ENCODE measurements at places on chromosomes 6 and 20.

- DNase-seq: no peak
These were observed 14.3 kb upstream of the SPO11 start for GRCh38 chr20:57315083-57315975.

GRCh38 chr20:21509079-21509596 is 4.7 kb downstream of the NKX2-2 start:
- no peak for DNase-seq

GRCh38 chr6:29953001-29953441 is 10.7 kb downstream of the HLA-A start:
- DNase-seq: no peak

DNA sequence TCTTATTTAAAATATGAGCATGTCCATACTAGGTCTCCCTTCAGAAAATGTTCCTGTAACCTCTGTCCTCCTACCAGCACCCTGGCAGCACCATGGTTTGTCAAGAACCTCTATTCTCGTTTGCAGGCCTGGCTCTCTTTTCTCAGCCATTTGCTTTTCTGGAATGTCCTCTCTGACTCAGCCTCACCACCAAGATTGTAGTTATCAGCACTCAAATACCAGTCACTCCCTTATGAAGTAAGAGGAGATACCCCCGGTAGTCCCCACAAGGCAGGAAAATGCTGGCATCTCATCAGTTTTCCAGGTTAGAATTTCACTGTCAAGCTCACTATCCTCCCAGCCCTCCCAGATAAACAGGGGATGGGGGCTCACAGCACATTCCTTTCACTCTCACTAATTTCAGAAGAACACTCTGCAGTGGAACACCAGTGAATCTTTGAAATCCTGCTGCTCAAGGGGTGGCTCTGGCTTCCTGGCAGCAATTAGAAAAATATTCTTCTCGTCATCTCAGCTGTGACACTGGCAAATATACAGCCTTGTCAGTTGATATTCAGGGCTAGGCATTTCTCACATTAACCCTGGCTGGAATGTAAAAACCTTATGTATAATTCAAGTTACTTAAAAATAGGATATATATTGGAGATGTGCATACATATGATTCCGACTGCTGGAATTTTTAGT is 129.2 kb downstream of the TBX18 start:
- DNase-seq: no peak

DNA sequence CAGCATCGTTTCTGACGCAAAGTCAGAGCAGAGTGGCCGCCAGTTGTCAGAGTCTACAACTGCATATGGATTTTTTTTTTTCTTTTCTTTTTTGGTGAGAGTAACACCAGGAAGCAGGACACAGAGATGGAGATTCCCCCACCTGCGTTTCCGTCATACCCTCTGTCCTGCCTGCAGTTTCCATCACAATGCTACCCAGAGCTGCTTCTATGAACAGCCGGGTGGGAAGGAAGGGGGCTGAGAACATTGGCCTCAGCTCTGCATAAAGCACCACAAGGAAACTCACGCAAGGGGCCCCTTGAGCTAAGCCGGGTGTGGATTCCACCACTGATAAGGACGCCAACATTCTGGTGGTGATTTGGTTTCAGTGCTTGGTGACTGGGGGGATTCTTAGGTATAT is 183.5 kb upstream of the AFDN start:
- no peak for DNase-seq

DNA sequence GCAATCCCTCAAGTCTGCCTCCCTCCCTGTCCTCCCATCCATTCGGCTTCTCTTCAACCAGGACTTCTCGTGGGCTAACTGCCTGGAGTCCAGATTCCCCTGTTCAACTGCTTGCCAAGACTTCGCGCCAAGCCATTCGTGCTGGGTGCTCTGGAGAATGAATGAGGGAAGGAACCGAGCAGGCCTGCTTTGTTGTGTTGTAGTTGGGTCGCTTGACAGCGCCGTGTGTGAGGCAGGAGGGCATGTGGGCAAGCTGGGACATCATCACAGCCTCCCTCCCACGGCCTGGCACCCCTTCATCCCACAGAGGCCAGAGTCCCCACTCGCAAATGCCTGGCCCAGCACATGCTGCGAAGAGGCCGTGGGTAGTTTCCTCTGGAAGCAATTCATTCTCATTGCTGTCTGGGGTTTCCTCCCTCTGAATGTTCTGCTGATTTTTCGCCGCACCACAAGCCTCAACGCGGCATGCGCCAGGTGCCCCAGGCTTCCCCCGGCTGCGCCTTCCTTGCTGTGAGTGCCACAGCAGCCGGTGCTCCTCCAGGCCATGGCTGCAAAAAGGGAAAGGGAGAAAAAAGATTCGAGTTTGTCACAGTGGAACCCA is 336.0 kb downstream of the QKI start:
- DNase-seq: no peak

- no peak for DNase-seq
These were observed 194.4 kb downstream of the FOXA2 start for GRCh38 chr20:22389836-22390542.

DNA sequence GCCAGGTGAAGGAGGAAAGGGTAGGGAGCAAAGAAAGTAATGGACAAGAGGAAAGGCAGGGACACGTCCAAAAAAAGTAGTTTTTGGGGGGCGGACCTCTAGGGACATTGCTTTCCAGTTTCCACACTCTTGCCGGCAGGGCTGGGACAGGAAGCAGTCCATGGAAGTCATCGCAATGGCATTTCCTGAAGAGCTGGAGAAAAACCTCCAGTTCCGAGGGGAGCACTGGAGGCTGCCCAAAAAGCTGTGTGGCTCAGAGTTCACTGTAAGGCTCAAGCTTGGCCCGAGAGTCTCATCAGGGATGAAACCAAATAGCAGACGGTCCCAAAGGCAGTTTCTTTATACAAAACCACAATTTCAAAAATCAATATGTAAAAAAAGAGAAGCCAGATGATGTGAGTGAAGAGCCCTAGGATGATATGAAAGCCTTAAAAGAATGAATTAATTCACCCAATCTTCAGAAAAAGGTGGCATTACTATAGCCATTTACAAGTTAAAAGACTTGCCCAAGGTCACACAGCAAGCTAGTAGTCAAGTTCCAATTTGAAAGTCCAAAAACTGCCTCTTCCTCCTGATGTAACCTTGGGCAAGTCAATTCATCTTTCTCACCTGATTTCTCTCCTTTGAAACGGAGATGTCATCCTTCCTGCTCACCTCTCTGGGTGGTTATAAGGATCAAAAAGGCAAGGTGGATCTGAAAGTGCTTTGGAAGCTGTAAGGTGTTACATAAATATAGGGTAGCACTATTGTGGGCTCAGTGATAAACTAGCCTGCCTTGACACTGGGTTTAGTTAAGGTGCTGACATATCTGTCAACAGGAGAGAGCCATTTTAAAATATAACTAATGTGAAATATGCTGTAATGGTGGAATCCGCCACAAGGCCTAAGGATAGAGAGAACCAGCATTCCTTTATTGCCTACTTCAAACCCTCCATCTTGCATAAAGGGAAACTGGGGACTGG is 9.1 kb downstream of the BCL2L1 start:
- no peak for DNase-seq

DNA sequence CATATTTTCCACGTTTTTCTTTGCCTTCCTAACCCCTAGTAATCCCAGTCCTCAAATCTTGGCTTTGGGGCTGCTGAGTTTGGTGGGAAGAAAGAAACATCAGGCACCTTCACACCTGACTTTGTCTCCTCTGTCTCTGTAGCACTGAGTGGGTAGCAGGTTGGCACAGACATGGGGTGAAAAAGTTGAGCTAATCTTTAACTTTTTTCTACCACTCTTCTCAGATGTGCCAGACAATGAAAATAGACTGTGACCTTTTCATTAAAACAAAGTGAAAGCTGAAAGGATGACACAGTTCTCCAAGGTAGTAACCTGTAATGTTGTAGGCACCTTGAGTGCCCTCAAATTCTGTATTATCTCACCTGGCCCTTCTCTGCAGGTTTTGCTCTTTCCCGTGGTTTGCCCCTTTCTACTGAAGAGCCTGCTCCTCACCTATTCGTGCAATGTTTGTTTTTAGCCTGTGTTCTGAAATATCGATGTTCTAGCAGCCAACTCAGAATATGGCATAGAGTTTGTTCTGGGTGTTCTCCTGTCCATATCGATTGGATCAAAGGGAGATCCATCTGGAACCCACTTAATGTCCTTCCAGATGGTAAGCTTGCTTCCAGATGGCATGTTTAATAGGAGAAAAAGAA is 57.8 kb upstream of the ATXN1 start:
- DNase-seq: no peak

- no peak for DNase-seq
These were observed 499 bp downstream of the TTI1 start for GRCh38 chr20:38032585-38033329.

GRCh38 chr6:25623065-25623464 is 28.9 kb upstream of the SCGN start:
- DNase-seq: no peak

DNA sequence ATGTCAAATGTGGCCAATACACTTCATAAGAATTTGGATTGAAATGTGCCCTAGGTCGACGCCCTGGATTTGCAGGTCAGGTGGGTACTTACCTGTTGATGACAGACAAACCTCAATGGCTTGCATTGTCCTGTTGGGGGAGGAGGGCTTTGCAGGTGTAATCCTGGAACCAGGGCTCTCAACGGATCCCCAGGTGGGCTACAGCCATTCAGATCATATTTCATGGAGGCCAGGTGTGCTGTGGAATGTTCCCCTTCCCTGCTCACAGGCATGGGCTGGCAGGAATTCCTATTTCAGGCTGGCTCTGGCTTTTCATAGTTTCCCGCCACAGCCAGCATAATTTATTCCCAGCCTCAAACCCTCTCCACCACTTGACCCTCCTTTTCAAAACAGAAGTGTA is 254.7 kb downstream of the SMOC2 start:
- no peak for DNase-seq

- no peak for DNase-seq
These were observed 330.1 kb upstream of the MARCKS start for GRCh38 chr6:113526995-113527394.
